Stimulated activated CD8-positive, alpha-beta memory T cell treated with anti-CD3 and anti-CD28 coated beads, Interleukin-2, amount 100 ng/mL, for 48 hours (primary cell): ENCODE measurements at places on chromosomes 16 and 17.

DNA sequence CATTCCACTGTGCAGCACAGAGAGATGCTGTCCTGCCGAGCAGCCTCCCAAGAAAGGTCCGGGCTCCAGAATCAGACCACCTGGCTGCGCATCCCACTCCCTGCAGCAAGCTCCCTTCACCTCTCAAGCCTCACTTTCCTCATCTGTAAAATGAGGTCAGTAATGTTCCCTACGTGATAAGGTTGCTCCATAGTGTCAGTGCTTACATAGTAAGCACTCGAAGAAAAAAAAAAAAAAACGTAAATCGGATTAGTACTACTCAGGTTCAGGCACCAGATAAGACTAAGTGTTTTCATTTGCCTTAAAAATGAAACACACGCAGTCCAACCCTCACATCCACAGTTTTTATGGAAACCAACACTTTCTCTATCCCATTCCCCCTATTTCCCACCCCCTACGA is 76.7 kb downstream of the CCT6B start:
- DNase-seq: no peak

DNA sequence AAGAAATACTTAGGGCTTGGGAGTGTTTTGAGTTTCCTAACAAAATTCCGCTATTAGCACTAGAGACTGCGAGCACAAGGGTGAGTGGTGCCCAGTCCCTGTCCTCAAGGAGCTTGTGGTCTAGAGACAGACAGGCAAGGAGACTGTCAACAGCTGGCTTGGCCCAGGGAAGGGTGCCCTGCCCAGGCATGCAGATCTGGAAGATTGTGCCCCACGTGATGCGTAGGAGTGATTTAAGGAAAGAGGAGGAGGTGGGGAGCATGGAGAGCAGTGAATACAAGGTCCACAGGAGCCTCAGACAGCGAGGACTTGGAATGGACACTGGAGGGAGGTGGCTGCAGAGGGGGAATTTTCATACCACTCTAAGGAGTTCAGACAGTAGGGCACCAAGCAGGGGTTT is 25.0 kb downstream of the SCPEP1 start:
- DNase-seq: no peak

DNA sequence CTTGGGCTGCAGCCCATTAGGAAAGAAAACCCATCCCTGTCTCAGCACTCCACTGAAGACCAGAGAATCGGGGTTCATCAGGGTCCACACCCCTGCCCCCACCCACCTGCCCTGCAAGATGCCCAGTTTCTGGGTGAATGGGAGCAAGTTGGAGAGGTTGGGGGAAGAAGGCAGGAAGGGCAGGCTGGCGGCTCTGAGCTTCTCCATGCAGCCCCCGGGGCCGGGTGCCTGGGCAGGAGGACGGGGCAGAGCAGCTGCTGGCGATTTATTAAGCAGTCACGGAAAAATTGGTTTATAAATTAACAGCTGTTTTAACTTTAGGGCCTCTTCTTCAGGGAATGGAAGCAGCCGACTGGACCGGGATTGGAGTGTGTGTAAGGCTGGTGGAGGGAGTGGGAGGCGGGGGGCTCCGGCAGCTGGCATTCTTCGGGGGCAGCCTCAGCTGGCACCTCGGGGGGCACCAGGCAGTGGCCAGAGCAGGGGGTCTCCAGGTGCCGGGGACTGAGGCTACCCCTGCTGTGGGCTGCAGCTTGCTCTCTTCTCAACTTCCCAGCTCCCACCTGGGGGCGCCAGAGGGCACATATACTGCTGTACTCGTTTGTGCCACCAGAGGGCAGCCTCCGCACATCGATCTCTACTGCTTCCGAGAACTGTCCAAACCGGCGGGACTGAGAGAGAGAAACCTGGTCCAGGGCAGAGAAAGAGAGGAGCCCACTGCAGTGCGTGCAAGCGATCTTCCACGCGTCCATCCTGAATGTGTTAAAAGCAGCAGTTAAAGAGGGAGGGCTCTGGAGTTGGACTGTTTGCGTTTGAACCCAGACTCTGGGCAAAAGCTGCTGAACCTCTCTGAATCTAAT is 5.0 kb upstream of the PPP1R1B start:
- peak; percentile 84 for DNase-seq

DNA sequence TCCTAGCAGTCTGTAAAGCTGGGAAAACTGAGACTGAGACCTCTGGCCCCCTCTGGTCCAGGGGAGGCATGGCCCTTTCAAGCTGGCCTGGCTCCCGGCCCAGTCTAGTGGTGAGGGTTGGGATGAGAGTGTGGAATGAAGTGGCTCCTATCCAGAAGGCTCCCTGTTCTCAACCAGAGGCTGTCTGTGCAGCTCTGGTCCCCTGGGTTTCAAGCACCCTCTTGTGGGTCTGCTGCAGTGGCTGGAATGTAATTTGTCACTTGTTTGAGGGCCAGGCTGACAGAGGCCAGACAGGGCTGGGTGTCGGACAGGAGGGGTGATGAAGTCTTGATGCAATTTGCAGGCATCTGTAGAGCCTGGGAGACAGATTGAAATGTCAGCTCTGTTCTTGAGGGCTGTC is 22.1 kb upstream of the PHF12 start:
- no peak for DNase-seq

DNA sequence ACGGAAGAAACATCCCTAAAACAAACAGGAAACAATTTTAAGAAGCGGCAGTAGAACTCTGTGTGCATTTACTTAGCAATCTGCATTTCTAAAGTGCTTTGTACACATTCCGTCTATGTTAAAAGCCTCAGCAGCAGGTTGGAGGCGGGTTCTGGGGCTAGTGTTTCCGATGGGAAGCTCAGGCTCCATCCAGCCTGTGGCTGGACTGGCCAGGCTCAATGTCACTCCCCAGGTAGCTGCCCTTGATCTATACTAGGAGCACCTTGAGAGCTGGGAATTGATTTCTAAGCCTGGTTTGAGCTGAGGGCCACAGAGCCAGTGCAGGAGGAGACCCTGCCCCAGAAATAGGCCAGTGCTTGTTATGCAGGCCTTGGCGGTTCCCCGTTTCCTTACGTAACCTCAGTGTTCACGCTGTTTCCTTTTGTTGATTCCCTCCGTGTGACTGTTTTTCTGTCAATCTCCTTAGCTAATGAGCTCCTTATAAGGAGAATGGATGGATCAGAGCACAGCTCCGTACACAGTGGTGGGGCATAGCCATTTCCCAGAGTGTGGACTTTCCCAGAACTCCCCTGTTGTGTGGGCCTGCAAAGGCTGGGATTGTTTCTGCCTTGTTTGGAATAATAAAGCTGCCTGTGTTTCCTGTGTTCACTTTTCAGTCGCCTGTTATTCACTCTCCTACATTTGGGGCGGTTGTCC is 21.4 kb downstream of the ADORA2B start:
- no peak for DNase-seq

- peak; percentile 88 for DNase-seq
Measured at GRCh38 chr17:68035131-68035522, 408 bp upstream of the KPNA2 start.

GRCh38 chr17:55731586-55732250 is 9.1 kb upstream of the TMEM100 start:
- DNase-seq: no peak

- DNase-seq: peak; percentile 67
Measured at GRCh38 chr16:30615358-30616091, 5.3 kb upstream of the ZNF689 start.

- DNase-seq: no peak
Measured at GRCh38 chr16:28930652-28931051, 1.1 kb upstream of the CD19 start.

DNA sequence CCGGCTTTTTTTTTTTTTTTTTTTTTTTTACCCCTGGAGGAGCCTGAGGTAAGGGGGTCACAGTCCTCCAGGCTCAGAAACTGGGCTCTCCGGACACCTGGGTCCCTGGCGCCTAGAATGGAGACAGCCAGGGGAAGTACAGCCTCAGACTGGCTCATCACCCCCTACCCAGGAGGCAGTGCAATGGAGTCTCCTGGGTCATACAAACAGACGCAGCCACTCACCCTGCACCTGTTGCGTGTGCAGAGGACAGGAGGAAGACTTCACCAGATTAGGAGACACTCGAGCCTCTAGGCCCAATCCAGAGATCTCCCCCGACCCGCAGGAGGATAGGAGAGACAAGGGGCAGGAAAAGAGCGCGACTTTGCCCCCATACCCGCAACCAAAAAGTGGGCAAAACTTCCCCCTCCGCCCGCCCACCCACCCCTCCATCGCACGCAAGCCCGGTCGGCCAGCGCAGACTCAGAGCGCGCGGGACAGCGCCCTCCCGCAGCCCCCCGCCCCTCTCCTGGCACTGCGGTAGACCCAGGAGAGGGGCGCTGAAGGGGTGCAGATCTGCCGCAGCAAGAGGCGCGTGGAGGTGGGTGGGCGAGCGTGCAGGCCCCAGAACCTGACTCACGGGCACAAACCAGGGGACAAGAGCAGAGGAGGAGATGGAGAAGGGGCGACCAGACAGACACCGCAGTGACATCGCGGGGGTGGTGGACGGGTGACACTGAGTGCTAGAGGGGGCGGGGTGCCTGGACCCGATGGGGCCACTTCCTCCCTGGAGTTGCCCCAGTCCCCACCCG is 900 bp downstream of the HAP1 start:
- DNase-seq: no peak

DNA sequence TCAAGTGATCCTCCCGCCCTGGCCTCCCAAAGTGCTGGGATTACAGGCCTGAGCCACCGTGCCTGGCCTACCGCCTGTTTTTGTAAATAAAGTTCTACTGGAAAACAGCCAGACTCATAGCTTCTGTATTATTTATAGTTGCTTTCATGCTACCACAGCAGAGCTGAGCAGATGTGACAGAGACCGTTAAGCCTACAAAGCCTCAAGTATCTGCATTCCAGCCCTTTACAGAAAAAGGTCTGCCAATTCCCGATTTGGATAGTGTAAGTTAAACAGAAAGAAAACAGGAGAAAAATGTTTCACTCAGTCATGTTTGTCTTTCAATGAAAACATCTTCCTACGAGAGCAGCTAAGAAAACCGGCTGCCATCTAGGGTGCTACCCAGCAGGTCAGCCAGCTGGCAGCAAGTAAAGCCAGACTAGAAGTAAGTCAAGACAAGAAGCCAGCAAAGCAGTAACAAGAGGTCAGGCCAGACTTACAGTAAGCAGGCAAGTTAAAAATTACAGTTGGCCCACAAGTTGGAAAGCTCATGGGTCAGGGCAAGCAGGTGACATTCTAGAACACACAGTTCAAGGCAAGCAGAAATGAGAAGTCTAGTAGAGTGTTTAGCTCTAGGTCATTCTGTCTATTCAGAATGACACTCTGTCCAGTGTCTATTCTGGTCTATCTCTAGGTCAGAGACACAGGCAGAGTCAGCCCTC is 17.7 kb downstream of the NCBP3 start:
- DNase-seq: no peak

GRCh38 chr17:41555105-41555887 is 16.6 kb downstream of the KRT9 start:
- no peak for DNase-seq

DNA sequence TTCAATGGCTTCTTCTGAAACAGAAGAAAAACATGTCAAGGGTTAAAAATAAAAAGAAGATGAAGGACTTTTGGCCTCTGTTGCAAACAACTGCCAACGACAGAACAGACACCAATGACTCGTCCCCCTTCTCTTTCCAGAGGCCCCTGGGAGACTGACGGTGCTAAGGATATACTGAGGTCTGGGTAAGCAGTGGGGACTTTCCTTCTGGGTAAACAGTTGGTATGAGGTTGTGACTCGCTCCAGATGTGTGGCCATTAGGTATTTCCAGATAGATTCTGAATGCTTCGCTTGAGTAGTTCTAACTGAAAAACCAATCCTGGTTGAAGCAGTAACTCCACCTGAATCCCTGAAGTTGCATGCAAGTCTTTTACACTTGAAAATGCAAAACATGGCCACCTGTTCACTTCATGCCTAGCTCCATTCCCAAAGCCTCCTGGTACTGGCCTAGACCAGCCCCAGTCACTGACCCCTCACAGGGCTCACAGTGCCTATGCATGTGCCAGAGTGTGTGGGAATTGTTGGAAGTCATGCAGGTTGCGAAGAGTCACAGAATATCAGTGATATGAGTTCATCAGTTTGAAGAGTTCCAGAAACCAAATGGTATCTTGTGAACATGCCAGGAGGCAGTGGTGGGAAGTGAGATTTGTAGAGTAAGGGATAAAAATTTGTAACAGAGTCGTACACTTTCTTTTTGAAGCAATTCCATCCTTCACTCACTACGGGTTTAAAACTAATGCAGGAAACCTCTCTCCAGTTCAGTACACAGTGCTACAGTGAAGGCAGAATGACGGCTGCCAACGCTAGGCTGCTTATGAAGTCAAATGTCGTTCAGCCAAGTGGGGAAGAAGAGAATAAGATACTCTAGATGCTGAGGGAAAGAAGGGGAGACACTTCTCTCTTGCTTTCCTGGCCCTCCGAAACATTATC is 217.8 kb downstream of the ZFHX3 start:
- DNase-seq: no peak

- no peak for DNase-seq
Measured at GRCh38 chr17:76504117-76504516, 2.9 kb upstream of the RHBDF2 start.

DNA sequence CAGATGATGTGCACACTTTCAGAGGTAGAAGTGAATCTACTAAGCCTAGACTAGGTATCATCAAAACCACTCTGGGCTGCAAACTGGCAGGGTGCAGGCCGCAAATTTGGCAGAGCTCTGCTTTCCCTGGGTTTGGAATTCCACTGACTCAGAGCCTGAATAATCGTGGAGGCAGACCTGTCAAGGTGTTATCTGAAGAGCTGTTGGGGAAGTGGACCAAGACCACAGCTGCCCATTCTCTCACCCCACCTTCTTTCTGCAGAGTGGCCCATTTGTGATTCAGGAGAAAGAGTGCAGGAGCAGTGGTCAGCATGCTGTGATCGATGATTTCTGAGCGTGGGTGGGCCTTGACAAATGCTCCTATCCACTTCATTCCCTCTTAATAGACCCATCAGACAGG is 45.8 kb upstream of the CBLN1 start:
- DNase-seq: no peak

DNA sequence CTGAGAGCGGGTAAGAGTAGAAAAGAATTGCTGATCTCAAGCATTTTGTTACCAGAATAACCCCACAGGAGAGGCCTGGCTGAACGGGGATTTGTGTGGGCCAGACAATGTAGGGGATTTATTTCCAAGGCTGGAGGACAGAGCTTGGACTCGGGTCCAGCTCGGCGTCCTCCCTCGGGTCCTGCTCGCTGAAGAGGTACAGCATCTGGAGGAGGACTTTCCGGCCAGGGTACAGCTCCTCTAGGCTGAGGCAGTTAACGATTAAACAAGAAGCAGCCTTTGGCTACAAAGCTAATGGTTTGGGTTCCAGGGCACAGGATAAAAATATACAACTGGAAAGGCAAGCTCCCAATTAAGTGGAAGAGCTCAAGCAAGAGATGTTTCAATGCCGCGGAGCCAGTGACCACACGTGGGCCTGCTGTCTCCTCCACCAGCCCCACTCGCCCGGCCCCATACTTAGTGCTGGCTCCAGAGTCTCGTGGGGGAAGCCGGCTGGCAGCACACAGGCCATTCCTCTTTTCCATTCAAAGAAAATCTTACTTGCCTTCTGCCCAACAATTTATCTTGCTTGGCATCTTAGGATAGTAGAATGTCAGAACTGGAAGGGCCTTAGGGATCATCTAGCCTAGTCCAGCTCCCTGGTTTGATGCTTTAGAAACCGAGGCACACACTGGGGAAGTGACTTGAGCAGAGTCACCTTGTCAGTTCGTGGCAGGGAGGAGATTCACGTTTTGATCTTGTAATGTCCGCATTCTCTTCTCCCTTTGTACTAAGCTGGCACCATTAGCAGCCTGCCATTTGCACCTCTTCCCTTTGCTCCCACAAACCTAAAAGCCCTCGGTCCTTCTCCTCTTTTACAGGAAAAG is 85.9 kb upstream of the TBX2 start:
- DNase-seq: no peak
